ENCODE measurements at places on chromosomes 7 and 10. TPM values are rescaled to one million over a fixed set of nuclear protein-coding genes. Genes with fewer than 3 reads are reported as not detected.

Gene DGKB
- not detected for polyA plus RNA-seq

Gene NXPH1
- not detected for polyA plus RNA-seq

Gene OR9A2
- polyA plus RNA-seq = not detected

Gene ZNF277
- polyA plus RNA-seq = 16.5 TPM

Gene PAX2
- polyA plus RNA-seq = not detected

Data from IgD-negative memory B cell (primary cell).